ENCODE measurements at places on chromosomes 7 and 10.

GRCh38 chr7:92595281-92595680 is 5.1 kb upstream of the FAM133B start:
- no peak for DNase-seq
- H3K27me3 ChIP-seq, result no peaks in the 10 kb centered on the region
- no peak overlapping the region for H3K27ac ChIP-seq
- H3K4me1 ChIP-seq, result peaks cover 6% of the 10 kb centered on the region
- no peaks in the 10 kb centered on the region for H3K36me3 ChIP-seq

- no peak overlapping the region for H3K4me3 ChIP-seq
- no peaks in the 10 kb centered on the region for H3K27me3 ChIP-seq
- H3K4me1 ChIP-seq, result no peaks in the 10 kb centered on the region
- DNase-seq, result no peak
- no peaks in the 10 kb centered on the region for H3K36me3 ChIP-seq
- no peak overlapping the region for H3K27ac ChIP-seq
Observed at GRCh38 chr10:71293446-71294084, 25.5 kb upstream of the SLC29A3 start.

DNA sequence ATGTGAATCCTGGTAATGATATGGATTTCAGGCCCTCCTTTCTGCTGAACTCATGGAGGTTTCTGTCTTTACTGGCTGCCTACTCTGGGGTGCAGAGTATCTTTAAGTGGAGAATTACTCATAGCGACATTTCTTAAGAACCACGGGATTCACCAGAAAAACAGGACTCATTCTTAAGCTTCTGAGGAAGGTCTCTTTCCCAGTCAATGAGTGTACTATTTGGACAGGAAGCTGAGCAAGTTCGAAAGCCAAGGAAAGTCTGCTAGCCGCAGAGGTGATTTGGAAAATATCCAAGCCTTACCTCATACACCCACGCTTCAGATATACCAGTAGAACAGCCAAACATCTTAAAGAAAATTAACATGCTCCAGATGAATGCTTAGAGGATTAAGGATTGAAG is 377.6 kb upstream of the MYO3A start:
- H3K27ac ChIP-seq, result no peak overlapping the region
- H3K27me3 ChIP-seq, result no peaks in the 10 kb centered on the region
- DNase-seq, result no peak
- no peaks in the 10 kb centered on the region for H3K4me1 ChIP-seq
- H3K4me3 ChIP-seq, result no peak overlapping the region
- no peaks in the 10 kb centered on the region for H3K36me3 ChIP-seq

GRCh38 chr10:74097776-74098175 is 52.9 kb downstream of the AP3M1 start:
- no peak for DNase-seq
- no peaks in the 10 kb centered on the region for H3K4me1 ChIP-seq
- peaks cover 67% of the 10 kb centered on the region for H3K36me3 ChIP-seq

DNA sequence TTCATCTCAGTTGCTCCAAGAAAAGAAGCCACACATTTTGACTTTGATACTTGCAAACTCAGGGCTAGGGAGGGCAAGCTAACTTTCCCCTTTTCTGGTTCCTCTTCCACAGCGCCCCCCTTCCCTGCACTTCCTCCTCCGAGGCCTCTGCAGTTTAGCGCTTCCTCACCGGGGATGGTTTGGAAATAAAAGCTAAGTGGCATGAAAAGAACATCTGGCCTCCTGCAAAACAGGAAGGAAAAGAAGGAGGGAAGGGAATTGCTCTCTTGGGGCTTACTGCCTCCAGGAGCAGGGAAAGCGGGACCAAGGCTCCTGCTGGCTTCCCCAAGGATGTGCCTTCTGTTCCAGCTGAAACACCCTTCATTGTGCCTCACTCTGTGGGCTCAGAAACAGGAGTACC is 42.3 kb downstream of the PRKCQ start:
- H3K36me3 ChIP-seq, result no peaks in the 10 kb centered on the region
- no peak overlapping the region for H3K4me3 ChIP-seq
- H3K27ac ChIP-seq, result no peak overlapping the region
- no peak for DNase-seq

- no peak overlapping the region for H3K27ac ChIP-seq
- no peaks in the 10 kb centered on the region for H3K27me3 ChIP-seq
- no peak overlapping the region for H3K4me3 ChIP-seq
- no peaks in the 10 kb centered on the region for H3K36me3 ChIP-seq
Observed at GRCh38 chr10:1476455-1476803, 260.9 kb downstream of the ADARB2 start.

DNA sequence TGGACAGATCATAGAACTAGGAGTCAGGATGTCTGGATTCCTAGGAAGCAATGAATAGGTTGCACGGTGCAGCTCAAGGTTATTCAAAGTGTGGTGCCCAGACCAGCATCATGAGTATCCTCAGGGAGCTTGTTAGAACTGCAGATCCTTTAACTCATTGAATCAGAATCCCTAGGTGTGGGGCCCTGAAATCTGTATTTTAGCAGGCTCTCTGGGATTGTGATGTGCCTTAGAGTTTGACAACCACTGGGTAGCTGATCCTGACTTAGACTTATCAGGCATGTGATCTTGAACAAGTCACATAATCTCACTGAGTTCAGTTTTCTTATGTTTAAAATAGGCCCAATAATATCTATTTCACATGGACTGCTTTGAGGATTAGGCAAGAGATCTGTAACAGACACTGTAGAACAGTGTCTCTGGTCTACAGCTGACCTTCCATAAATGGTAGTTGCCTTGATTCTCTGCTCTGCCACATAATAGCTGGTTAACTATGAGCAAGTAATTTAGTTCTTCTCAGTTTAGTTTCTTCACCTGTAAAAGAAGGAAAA is 46.4 kb upstream of the ATRNL1 start:
- no peaks in the 10 kb centered on the region for H3K27me3 ChIP-seq
- H3K4me1 ChIP-seq, result no peaks in the 10 kb centered on the region
- no peak overlapping the region for H3K27ac ChIP-seq
- no peak overlapping the region for H3K4me3 ChIP-seq
- no peaks in the 10 kb centered on the region for H3K36me3 ChIP-seq

GRCh38 chr7:2820508-2820934 is 23.6 kb downstream of the GNA12 start:
- H3K27me3 ChIP-seq, result no peaks in the 10 kb centered on the region
- no peak overlapping the region for H3K4me3 ChIP-seq

GRCh38 chr7:142904128-142904527 is 18.6 kb upstream of the TRPV6 start:
- no peak overlapping the region for H3K27ac ChIP-seq
- H3K36me3 ChIP-seq, result no peaks in the 10 kb centered on the region
- H3K4me3 ChIP-seq, result no peak overlapping the region
- no peaks in the 10 kb centered on the region for H3K27me3 ChIP-seq

DNA sequence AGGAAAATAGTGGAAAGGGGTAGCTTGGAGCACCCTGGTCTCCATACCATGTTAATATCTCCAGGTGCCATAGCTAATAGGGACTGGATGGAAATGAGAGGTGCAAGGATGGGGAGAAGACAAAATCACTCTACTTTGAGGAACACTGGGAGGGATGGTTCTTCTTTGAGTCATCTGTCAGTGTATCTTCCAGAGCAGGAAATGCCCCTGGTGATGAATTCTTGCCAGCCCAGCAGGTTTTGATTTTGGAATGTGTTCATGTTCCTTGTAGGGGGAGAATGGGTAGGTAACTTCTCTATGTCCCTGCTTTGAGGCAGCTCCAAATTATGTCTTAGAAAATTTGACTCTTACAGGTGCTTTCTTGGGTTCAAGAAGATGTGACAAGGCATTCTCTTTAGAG is 177.0 kb upstream of the GLI3 start:
- no peak overlapping the region for H3K4me3 ChIP-seq
- H3K27me3 ChIP-seq, result no peaks in the 10 kb centered on the region
- H3K36me3 ChIP-seq, result no peaks in the 10 kb centered on the region
- DNase-seq, result no peak

GRCh38 chr10:34868589-34868988 is 53.5 kb upstream of the PARD3 start:
- H3K27ac ChIP-seq, result no peak overlapping the region
- H3K4me1 ChIP-seq, result no peaks in the 10 kb centered on the region
- H3K36me3 ChIP-seq, result no peaks in the 10 kb centered on the region
- peaks cover 4% of the 10 kb centered on the region for H3K27me3 ChIP-seq
- H3K4me3 ChIP-seq, result no peak overlapping the region
- DNase-seq, result no peak

- H3K27ac ChIP-seq, result no peak overlapping the region
- DNase-seq, result no peak
- H3K36me3 ChIP-seq, result peaks cover 12% of the 10 kb centered on the region
- peaks cover 4% of the 10 kb centered on the region for H3K4me1 ChIP-seq
- H3K27me3 ChIP-seq, result no peaks in the 10 kb centered on the region
Observed at GRCh38 chr7:91876391-91877133, 3.9 kb downstream of the MTERF1 start.

GRCh38 chr7:71348821-71349681 is 217.1 kb downstream of the GALNT17 start:
- H3K27ac ChIP-seq, result no peak overlapping the region
- DNase-seq, result no peak
- H3K27me3 ChIP-seq, result no peaks in the 10 kb centered on the region
- no peaks in the 10 kb centered on the region for H3K36me3 ChIP-seq

DNA sequence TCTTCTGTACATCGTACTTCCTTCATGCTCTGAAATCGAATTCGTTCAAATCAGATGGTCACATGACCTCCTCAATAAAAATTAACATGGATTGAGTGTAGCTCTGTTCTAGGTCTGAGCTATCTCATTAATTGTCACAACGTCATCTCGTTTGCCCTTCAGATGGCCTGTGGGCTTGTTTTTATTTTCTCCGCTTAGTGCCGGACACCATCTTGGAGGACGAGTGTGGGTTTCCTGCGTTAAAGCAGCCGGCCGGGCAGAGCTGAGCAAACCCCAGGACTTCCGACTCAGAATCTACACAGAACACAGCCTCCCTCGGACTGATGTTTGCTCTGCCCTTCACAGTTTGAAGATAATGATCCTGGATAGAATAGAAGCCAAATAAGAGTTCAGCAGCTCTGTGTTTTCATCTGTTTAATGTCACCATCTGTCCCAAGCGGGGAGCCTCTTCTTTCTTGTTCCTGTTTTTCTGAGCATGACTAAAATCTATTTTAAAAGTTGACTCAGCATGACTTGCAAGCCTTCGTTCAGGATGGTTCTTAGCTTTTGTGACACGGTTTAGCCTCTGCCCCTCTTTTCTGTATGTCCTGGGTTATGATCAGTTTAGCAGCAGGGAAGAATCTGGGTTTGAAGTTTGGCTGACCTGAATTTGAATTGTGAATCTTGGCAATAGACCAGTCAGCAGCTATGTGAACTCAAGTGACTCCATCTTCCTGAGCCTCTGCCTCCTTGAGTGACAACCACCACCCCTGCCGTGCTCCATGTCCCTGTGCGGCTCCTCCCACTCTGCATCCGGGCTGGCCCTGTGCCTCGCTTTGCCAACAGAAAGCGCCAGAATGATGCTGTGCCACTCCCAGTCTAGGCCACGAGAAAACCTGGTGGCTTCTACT is 30.6 kb upstream of the GALNTL5 start:
- no peak for DNase-seq
- no peaks in the 10 kb centered on the region for H3K36me3 ChIP-seq
- no peak overlapping the region for H3K4me3 ChIP-seq
- H3K27me3 ChIP-seq, result no peaks in the 10 kb centered on the region
- H3K4me1 ChIP-seq, result no peaks in the 10 kb centered on the region

DNA sequence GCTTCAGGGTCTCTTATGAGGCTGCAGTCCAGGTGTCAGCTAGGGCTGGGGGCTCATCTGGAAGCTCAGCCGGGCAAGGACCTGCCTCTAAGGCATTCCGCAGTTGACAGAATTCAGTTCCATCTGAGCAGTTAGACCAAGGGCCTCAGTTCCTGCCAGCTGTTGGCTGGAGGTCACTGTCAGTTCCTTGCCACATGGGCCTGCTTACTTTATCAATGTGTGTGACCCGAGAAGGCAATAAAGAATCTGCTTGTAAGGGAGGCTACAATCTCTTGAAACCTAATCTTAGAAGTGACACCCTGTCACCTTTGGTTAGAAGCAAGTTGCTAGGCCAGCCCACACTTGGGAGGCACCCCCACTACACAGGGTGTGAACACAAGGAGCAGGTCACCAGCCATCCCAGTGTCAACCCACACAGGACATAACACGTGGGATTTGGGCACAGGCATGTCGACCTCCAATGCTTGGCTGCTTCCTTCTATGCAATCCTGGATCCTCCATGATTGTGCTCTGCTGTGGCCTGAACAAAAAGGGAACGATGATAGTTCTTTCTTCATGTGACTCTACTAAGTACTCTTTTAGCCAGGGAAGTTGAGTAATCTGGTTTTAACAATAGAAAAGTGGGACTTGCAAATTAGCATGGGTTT is 41.8 kb downstream of the MTURN start:
- no peak overlapping the region for H3K27ac ChIP-seq
- H3K4me1 ChIP-seq, result no peaks in the 10 kb centered on the region
- H3K36me3 ChIP-seq, result no peaks in the 10 kb centered on the region
- H3K4me3 ChIP-seq, result no peak overlapping the region
- no peaks in the 10 kb centered on the region for H3K27me3 ChIP-seq
- DNase-seq, result no peak

- no peaks in the 10 kb centered on the region for H3K27me3 ChIP-seq
- no peak overlapping the region for H3K27ac ChIP-seq
- H3K36me3 ChIP-seq, result no peaks in the 10 kb centered on the region
- DNase-seq, result no peak
- no peak overlapping the region for H3K4me3 ChIP-seq
- no peaks in the 10 kb centered on the region for H3K4me1 ChIP-seq
Observed at GRCh38 chr10:127368101-127368500, 171.7 kb upstream of the INSYN2A start.

DNA sequence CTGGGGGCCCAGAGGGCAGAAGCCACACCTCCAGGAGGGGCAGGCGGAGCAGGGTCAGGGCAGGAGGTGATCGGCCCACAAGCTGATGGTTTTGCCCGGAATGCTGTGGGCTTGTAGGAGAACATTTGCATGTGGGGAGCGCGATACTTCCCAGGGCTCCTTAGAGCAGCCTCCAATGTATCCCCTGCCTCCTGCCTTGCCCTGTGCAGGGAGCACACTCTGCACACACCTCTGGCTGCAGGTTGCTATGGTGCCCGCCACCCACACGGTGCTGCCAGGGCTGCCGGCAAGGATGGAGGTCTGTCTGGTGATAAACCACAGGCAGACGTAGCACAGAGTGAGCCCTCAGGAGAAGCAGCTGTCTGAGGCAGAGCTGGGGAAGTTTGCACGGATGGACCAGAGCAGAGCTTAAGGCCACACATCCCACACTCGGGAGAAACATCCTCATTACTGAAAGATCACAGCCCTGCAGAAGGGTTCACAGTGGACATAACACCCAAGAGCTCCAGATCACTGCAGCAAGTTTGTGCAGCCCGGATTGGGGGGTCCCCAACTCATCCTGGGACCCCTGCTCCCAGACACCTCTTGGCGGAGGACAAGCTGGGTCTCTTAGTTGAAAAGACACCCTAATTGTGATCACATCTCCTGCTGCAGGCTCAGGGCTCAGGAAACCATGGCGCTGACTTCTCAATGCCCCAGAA is 41.8 kb downstream of the VIPR2 start:
- H3K27ac ChIP-seq, result no peak overlapping the region

GRCh38 chr7:72709909-72710308 is 118.1 kb downstream of the TYW1B start:
- H3K36me3 ChIP-seq, result no peaks in the 10 kb centered on the region
- no peaks in the 10 kb centered on the region for H3K4me1 ChIP-seq
- H3K27me3 ChIP-seq, result no peaks in the 10 kb centered on the region
- no peak overlapping the region for H3K4me3 ChIP-seq
- H3K27ac ChIP-seq, result no peak overlapping the region

All from effector memory CD4-positive, alpha-beta T cell (primary cell).